ENCODE measurements at places on chromosomes 6 and 20. TPM values are rescaled to one million over a fixed set of nuclear protein-coding genes. Genes with fewer than 3 reads are reported as not detected.
A peak's percentile ranks its signal among the peaks of the same experiment; 100 is the strongest.

SIRPD gene
- not detected for polyA plus RNA-seq

DNA sequence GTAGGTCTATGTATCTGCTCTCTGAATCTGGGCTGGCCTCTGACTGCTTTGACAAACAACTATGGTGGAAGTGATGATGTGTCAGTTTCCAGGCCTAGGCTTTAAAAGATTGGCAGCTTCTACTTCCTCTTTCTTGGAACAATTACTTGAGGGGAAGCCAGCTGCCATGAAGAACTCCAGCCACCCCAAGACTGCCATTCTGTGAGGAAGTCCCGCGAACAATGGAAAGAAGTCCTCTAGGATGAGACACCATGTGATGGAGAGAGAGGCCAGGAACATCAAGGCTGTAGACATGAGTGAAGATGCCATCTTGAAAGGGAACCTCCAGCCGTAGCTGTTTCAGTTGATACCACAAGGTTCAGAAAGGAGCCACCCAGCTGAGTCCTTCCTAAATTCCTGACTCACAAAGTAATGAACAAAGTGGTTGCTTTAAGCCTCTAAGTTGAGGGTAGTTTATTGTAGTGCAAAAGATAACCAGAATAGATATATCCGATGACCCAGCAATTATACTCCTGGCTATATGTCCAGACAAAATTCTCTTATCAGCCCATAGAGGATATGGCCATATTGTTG is 15.3 kb upstream of the TCF15 start:
- no peak for DNase-seq

DNA sequence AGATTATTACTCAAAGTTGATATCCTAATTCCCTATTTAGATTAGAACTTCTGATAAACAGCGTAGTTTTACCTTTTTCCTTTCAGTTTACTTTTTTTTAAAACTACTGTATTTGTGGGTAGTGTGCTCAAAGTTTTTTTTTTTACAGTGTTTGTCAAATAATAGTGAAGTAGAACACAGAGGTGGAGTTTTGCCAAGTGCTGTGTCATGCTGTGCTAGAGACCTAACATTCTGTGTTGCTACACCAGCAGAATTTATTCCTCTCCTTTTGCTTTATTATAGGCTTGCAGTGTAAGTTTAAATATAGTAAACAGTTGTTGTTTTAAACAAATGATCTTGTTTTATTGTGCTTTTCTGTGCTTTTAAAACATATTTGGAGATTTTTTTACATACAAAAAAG is 125.4 kb downstream of the HIVEP1 start:
- DNase-seq = peak; percentile 86

GRCh38 chr20:16785226-16785625 is 37.1 kb downstream of the OTOR start:
- DNase-seq = peak; percentile 20

ULBP2 gene
- polyA plus RNA-seq = 10.0 TPM

- no peak for DNase-seq
Measured at GRCh38 chr6:96947055-96947454, 22.5 kb downstream of the KLHL32 start.

DNA sequence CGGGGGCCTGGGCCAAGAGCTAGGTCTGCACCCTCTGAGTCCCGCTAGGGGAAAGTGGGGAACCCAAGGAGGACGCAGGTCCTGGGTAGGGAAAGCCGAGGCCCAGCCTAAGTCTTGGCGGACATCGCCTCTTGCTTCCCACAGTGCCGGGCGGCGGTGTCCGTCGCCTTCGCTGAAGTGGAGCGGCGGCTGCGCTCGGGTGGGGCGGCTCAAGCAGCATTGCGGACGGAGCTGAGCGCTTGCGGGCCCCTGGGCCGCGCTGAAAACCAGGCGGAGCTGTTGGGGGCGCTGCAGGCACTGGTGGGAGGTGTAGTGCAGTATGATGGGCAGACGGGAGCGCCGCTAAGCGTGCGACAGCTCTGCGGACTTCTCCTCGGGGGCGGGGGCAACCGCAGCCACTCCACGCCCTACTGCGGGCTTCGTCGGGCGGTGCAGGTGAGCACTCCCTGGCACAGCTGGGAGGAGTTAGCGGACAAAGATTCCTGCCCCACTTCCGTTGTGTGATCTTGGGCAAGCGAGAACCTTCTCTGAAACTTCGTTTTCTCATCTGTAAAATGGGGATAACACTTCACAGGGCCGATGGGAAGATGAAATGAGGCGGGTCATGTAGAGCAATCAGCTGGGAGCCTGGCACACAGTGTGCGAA is 4.2 kb downstream of the PRSS16 start:
- DNase-seq = peak; percentile 67

SLC17A2 gene
- polyA plus RNA-seq = not detected

GRCh38 chr6:149213829-149214228 is 103.7 kb upstream of the TAB2 start:
- DNase-seq = peak; percentile 52

Measured in fibroblast of lung (primary cell).